ENCODE measurements at places on chromosomes 1 and 21.

DNA sequence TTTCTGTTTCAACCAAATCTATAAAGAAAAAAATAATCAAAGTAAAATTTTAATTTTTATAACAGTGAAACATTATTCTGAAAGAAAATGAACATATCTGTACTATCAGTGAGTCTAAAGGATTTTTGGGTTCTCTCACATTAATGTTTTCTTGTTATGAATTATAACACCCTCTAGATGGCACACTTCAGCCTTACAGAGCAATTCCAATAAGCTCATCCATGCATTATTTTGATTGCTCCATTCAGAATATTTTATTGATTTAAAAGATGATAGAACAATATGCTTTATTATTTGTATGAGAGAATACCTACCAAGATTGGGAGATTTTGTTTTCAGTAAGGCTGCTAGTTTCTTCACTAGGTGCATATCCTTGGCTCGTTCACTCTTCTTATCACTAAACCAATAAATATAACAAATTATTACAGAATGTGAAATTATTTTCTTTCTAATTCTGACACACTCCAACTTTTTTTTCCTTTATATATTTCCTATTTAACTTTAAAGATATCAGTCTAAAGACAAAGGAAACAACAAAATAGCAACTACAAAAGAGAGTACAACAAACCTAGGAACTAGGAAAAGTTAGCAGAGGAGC, 82.4 kb downstream of the RAB3GAP2 start:
- no peak for DNase-seq

- no peak for DNase-seq
These were observed 1178.6 kb downstream of the MRPL39 start for GRCh38 chr21:24428591-24429199.

DNA sequence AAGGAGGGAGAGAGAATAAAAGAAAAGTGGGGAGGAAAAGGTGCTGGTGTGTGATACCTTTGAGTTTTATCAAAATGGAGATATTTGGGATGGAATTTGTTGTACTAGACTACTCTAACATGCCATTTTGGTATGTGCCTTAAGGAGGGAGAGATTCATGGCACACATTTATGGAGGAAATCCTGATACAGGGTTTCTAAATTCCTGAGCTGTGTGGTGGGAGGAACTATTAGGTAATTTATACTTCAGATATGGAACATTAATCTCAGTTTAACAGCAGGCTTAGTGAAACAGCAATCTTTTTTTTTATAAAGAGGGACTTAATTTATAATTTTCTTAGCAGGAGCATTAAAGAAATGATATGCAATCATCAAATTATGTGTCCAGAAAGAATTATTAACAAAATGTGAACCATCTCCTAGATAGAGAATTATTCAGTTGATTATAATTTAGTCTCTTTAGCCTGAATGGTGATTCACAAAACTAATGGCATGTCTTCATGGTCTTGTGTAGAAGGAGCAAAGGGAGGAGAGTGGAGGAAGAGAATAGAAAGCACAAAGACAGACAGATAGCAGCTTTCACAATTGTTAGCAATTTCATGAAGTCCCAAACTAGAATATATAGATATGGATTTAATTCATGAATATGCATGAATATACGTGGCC, 301.6 kb downstream of the HLX start:
- DNase-seq = no peak

GRCh38 chr1:182754543-182755314, 34.8 kb upstream of the NPL start:
- no peak for DNase-seq

- DNase-seq = no peak
These were observed 83.4 kb upstream of the KCNE2 start for GRCh38 chr21:34280389-34280795.

DNA sequence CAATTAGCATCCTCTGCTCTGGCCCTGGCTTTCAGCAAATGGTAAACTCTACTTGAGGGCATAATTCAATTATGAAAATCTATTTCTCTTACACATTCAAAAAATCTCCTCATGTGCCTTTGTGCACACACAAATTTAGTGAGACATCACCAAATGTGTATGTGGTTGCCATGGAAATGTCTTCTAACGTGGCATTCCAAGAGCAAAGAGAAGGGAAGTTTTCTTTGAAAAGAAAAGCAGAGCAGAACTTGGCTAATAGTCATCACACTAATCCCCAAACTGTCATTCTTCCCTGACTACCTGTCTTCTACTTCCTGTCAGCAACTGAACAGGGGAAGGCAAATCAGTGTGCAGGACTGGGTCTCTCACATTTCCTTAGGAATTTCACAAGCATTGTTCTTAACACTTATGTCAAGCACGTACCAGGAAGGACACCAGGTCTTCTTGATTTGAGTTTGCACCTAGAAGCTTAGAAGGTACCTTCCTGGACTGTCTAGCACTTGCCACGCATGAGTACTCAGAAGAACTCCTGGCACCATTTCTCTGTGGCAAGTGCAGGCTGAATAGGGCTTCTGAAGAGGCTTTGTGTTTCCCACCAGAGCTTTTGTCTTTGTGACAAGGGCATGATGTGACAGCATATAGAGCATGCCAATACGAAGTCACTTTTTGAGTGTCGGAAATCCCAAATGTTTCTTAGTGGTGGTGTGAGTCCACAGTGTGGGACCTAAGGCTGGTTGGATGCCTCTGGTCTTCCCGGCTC, 32.3 kb downstream of the MAN1C1 start:
- no peak for DNase-seq

DNA sequence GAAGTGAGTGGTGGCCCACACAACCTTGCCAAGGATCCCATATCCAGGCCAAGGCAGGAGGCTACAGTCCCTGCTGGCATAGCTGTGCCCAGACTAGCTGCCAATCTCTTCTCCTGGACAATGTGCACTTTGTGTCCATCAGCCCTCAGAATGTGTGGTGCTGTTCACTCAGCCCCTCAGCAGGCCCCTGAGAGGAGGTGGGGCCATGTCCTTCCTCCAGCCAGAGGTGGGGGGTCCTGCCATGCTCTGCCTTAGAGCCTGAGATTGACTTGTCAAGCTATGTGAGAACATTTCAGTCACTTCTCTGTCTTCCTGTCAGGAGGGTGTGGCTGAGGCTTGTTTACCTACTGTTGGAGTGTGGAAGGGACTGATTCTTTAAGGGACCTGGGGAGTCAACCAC, 1.4 kb downstream of the NCF2 start:
- DNase-seq = no peak

DNA sequence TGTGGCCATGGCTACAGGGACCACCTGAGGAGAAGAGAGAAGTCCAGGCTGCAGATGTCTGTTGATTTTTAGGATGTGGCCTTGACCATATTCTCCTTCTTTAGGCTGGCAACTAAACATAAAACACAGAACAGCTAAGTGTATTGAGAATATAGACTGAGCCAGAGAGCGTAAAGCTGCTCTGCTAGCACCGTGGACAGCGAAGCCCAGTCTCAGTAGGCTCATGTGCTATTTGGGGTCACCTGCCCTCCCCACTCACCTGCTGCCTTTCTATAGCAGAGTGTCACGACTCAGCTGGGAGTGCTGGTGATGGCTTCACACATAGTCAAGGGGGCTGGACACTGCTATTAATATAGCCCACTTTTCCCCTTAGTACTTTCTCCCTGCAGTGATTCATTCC, 278.5 kb downstream of the KCNH1 start:
- no peak for DNase-seq

DNA sequence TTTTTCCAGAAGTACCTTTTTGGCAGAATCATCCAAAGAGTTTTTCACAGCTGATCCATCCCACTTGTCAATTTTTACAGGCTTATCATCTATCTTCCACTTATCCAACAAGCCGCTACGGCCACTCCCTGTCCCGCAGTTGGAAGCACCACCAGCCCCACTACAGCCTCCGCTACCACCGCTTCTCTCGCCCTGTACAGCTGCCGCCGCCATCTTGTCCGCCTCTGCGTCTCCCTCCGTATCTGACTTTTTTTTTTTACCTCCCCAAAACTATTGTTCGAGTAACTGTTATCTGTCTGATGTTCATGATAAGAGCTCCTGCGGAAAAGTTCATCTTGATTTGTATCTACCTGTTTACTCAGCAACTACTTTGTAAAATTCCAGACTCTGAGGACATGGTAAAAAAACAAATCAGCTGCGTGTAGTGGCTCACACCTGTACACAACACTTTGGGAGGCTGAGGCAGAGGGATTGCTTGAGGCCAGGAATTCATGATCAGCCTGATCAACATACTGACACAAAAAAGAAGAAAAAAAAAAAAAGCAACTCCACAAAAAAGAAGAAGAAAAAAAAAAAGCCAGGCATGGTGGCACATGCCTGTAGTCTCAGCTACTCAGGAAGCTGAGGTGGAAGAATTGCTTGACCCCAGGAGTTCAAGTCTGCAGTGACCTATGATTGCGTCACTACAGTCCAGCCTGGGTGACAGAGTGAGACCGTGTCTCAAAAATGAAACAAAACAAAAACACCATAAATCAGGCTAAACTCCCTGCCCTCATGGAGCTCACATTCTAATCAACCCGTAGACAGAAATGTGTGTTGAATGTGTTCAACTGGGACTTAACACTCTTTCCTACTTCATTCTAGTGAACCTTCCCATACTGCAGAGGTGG, 8.0 kb upstream of the EYA3 start:
- no peak for DNase-seq

- no peak for DNase-seq
These were observed 27.2 kb upstream of the LPAR3 start for GRCh38 chr1:84920159-84920558.

DNA sequence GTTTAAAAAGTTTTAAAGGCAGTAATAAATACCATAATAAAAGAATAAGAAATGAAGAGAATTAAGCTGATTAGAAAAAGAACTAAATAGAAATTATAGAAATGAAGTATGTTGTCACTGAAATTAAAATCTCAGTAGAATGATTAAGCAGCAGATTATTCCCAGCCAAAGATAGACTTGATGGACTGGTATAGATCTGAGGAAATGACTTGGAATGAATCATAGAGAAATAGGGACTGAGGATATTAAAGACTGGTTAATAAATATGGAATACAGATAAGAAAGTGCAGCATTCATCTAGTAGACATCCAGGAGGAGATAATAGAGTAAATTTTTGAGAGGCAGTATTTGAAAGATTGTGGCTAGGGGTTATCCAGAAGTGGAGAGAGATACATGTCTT, 28.7 kb downstream of the MARK1 start:
- DNase-seq = no peak

DNA sequence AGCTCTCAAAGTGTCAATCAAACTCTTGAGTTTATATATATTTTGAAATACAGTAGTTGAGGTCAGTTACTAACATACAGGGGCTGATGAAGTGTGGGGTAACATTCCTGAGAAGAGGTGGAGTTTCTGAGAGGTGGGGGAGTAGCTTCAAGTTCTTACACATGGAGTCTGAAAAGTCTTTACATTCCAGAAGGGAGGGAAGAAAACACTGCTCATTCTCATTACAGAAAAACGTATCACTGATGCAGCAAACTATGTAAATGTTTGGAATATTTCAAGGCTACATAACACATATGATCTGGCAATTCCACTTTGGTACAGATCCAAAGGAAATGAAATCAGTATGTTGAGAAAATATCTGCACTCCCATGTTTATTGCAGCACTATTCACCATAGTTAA, 1065.8 kb upstream of the B3GALT2 start:
- DNase-seq = no peak

- DNase-seq = no peak
These were observed 59.3 kb upstream of the LHX8 start for GRCh38 chr1:75074831-75075395.

DNA sequence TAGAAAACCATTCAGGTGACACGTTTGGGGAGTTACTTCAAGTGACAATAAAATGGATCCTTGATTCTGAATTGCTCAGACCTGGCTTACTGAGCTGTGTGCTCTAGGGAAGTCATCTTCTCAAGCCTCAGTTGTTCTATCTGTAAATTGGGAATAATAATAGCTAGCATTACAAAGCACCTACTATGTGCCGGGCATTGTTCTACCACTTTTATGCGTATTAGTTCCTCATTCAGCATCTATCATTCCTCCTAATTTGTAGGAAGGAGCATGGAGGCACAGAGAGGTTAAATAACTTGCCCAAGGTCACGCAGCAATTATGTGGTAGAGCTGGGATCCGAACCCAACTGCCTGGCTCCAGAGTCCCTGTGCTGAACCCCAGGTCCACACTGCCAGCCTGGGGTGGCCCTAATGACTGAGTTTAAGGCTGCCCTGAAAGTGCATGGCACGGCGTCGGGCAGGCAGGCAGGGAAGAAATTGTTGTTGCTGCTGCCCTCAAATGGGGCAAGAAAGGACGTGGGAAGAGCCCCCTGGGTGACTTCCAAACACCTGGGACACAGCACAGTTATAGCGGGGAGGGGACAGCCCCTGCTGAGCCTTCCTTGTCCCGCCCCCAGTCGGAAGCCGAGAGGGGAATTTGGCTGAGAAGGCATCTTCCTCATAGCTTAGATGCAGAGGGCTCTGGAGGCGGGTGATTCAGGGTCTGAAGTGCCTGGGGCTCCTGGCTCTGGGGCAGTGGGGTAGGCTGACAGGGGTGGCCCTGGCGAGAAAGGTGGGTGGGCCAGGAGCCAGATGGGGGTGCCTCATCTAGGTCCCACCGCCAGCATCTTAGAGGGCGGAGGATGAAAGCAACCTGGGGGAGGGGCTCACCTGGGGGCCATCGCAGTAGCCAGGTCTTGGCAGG, 86.5 kb upstream of the IFFO2 start:
- no peak for DNase-seq

DNA sequence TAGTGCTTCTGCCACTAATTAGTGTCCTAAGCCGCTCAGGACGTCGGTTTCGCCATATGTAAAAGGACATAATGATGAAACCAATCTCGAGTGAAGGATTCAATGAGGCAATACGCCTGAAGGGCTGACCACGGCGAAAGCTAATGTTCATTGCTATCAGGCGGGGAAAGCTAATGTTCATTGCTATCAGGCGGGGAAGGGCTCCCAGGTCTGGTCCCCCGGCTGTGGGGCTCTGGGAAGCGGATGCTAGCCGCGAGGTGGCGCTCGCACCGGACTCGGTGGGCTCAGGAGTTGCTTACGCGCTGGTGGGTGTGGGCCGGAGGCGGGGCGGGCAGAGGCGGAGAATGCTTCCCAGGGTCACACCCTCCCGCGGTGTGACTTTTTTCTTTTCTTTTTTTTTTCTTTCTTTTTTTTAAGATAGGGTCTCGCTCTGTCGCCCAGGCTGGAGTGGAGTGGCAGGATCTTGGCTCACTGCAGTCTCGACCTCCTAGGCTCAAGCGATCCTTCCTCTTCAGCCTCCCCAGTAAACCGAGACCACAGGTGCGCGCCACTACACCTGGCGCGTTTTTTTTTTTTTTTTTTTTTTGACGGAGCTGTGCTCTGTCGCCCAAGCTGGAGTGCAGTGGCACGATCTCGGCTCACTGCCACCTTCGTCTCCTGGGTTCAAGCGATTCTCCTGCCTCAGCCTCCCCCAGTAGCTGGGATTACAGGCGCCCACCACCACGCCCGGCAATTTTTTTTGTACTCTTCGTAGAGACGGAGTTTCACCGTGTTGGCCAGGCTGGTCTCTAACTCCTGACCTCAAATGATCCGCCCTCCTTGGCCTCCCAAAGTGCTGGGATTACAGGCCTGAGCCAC, 1.1 kb upstream of the PEAR1 start:
- DNase-seq = peak; percentile 62

DNA sequence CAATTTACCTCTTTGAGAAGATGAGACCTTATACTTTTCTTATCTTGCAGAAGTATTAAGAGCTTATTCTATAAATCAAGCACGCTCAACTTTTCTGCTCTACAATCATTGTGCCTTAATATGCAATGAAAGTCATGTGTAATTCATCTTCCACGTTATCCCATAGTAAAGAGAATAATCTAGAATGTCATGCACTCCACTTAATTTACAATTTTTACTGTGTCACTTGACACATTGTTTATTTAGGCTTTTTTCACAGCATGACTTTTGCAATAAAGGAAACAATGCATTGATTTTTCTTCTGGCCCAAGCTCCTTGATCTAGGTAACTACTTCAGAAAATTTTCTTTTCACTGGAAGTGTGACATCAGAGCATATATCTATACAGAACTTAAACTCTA, 290.9 kb downstream of the HHIPL2 start:
- no peak for DNase-seq

Data from GM04504 (cell line).